ENCODE measurements at places on chromosomes 2 and 18.

DNA sequence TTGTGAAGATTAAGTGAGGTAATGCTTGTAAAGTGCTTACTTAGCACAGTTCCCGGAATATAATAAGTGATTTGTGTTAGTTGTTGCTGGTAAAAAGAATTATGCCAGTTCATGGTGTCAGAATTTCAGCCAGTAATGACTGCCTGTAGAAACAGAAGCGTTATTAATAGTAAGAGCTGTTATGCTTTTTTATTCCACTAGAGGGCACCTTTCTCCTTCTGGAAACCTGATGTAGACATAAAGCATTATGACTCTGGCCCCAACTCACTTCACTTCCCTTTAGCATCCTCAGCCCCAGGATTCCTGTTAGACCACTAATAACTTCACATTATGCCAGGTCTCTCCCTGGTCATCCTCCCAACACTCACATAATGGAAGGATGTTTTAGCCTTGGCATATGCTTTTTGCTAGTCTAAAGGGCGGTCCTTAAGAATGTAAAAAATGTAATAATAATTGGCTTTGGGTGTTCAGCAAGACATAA lies 34.9 kb downstream of the C18orf54 start:
- peak; percentile 89 for DNase-seq

DNA sequence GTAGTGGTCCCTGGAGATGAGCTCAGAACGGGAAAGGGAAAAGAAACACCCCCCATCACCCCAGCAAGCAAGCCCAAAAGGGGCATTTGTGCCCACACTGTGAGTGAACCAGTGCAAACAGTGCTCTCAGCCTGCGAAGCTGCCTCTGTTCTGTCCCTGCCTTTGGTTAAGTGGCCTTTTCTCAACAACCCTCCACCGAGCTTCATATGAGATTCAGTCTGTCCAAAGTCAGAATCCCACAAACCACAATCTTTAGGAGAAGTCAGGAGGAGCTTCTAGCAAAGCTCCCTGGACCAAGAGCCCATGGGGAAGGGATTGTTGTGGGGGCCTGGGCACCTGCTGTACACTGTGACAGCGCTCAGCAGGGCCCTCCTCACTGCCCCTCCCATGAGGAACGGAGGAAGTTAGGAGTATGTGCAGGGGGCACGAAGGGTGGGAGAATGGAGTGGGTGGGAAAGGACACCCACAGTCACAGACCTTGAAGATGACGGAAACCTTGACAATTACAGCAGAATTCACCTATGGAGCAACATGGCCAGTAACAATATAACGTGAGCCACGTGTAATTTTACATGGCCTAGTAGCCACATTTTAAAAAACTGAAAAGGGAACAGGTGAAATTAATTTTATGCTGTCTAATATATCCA lies 119.5 kb downstream of the SMAD7 start:
- no peak for DNase-seq

DNA sequence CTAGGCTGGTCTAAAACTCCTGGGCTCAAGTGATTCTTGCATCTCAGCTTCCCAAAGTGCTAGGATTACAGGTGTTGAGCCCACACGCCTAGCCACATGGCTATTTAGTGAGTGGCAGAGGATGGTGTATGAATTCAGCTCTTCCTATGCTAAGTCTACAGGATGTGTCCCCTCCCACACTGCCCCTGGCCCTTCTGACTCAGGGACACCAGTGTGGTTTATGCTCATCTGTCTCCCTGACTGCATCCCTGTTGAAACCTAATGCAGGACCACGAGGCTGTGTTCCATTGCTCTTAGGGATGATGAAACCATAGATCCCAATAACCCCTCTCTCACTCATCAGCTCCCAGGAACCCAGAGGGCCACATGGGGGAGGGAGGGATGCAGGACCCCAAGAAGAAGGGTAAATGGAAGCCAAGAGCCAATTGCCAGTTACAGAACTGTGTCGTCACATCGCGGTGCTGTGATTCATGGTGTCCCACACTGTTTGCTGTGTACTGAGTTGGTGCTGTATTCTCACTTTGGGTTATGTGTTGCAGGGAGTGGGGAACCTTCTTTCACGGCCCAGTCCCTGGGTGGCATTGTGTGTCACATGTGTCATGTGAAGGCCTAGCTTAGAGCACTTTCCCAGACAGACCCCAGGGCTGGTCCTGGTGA lies 102.9 kb upstream of the HAAO start:
- DNase-seq, result no peak

- DNase-seq, result no peak
These were observed 138.8 kb upstream of the ITGA6 start for GRCh38 chr2:172288603-172289002.

DNA sequence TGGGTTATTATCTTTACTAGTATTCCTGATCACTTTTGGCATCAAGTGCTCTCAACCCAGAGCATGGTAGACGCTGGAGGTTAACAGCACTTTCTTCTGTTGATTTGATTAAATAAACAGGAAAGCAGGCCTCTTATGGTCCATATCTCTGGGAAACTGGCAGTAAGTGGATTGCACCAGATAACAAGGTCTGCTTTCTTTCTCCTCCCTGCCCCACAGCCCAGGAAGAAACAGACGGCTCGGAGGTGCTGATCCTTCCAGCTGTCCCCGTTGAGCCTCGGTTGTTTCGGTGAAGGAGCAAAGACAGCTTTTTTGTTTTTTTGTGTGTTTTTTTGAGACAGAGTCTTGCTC lies 100.8 kb upstream of the KCTD1 start:
- DNase-seq, result peak; percentile 49

- peak; percentile 49 for DNase-seq
These were observed 11.8 kb downstream of the NDUFA10 start for GRCh38 chr2:240013343-240013742.

GRCh38 chr18:48762836-48763718 lies 187.7 kb downstream of the SMAD7 start:
- no peak for DNase-seq

DNA sequence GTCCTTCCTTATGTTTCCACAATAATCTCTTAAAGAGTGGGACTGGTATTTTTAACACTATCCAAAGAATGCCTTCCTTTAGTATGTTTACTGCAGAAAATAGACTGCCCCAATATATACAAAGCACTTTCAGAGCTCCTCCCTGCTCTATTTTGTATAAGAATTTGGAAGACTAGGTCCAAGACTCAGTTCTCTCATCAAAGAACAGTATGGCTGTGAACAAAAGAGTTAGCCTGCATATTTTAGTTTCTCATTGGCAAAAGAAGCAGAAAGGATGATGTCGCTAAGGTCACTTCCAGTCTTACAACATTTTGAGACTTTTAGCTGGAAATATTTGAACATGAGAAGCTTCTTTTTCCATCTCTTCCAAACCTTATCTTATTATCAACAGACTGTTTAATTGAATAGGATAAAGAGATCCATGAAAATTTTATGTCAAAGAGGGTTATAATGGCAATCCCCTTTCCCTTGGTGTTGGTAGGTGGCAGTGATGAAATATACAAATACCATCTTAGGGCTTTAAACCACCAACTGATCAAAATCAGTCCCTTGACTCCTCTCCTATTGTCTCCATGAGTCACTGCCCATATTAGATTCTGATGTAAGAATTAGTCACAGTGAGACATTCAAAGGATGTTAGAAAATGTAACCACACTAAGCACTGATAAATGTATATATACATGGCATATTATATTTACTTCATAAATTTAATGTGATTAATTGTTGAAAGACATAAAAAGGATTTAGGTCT lies 266.9 kb upstream of the DSEL start:
- no peak for DNase-seq

- no peak for DNase-seq
These were observed 30.3 kb downstream of the TFCP2L1 start for GRCh38 chr2:121254748-121255147.

- no peak for DNase-seq
These were observed 65.4 kb upstream of the ASAP2 start for GRCh38 chr2:9141091-9141667.

GRCh38 chr2:217905395-217905794 lies 97.4 kb downstream of the TNS1 start:
- DNase-seq, result peak; percentile 92

DNA sequence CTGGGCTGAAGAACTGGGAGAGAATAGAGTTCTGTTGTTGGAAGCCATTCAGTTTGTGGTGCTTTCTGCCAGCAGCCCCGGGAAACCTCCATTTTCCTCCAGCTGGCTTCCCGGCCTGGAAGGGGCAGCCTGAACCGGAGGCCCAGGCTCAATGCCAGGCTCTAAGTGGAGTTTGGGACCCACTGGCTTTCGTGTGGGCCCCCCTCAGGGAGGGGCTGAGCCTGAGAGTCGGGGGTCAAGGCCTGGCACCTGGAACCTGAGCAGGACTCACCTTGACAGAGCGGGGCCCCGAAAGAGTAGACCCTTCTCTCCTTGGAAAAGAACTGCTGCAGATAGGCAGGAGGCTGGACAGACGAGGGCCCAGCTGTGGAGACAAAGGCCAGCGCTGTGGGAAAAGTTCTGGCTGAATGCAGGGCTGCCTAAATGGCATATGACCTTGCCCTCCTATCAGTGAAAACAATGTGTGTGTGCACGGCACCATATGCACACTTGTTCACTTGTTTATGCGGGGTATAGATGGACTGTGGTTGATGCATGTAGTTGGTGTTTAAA lies 34.8 kb upstream of the ASB18 start:
- no peak for DNase-seq

- DNase-seq, result no peak
These were observed 36.6 kb upstream of the DYNC2LI1 start for GRCh38 chr2:43737097-43737854.

GRCh38 chr2:85388878-85389538 lies 21.2 kb downstream of the CAPG start:
- DNase-seq, result no peak

DNA sequence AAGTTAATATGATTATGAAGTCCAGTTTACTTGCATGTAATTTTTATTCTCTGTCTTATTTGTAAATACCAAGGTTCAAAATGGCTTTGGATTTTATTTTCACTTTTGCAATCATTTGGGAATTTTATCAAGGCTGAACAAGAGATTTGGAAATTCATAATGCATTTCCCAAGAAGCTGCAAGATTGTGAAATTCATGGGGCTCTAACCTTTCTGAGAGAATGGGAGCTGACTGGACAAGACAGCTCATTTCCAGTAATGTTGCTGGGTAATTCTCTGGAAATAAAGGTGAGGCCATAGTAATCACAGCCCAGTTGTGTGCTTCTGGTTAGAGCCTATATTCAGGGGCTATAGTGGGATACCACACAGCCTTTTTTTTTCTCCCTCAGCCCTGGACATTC lies 21.5 kb upstream of the NABP1 start:
- DNase-seq, result no peak

GRCh38 chr2:43531251-43531650 lies 64.6 kb downstream of the THADA start:
- DNase-seq, result no peak

DNA sequence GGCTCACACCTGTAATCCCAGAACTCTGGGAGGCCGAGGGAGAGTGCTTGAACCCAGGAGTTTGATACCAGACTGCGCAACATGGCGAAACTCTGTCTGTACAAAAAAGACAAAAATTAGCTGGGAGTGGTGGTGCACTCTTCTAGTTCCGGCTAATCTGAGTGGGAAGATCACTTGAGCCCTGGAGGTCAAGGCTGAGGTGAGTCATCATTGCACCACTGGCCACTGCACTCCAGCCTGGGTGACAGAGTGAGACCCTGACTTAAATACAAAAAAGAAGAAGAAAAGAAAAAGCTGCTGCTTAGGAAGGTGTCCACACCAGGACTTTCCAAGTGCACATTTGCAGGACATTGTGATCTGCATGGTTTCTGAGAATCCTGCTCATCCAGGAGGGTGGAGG lies 16.4 kb downstream of the SKOR2 start:
- no peak for DNase-seq

DNA sequence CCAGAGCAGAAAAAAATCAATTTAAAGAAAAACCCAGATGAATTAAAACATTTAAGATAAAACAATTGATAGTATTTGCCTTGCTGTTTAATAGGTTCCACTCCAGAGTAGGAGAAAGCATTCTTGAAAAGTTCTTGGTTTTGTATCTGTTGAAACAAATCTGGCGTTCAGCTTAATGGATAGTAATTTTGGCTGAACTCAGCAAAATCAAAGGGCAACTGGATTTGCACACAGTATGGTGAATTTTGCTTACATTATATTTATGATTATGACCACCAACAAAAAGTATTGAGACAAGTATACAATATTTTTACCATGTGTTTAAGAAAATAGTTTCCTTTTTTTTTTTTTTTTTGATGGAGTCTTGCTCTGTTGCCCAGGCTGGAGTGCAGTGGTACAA lies 34.0 kb downstream of the SLC4A10 start:
- no peak for DNase-seq

GRCh38 chr2:227351639-227352038 lies 26.6 kb downstream of the MFF start:
- no peak for DNase-seq

DNA sequence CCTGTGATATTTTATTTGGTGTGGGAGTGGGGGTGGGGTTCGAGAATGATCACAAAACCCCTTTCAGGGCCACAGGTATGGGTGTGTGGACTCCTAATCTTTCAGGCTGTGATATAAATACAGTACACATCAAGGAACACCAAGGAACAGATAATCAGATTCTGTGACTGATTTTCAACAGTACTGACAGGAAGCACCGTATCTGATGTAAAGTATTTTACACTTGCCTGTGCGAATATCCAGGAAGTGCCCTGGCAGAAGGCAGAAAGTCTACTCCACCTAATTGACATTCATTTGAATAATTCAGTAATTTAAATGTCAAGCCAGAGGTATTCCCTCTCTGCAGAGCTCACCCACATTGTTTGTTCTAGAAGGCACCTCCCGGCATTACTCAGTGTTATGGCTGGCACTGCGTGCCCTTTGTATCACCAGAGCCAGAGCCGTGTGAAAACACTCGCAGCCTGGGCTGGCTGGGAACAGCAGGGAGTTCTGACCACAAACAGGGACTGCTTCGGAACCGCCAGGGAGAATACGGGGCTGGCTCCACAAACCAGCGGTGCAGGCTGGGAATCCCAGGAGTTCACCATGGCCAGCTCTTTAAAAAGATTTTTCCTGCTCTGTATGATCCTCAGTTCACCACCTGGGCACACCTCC lies 91.8 kb downstream of the ACVR1 start:
- peak; percentile 22 for DNase-seq

GRCh38 chr2:45670646-45671045 lies 19.2 kb downstream of the PRKCE start:
- no peak for DNase-seq

GRCh38 chr18:6719098-6719846 lies 10.2 kb upstream of the ARHGAP28 start:
- DNase-seq, result no peak

- DNase-seq, result no peak
These were observed 200.0 kb downstream of the CDH2 start for GRCh38 chr18:27976806-27977408.

DNA sequence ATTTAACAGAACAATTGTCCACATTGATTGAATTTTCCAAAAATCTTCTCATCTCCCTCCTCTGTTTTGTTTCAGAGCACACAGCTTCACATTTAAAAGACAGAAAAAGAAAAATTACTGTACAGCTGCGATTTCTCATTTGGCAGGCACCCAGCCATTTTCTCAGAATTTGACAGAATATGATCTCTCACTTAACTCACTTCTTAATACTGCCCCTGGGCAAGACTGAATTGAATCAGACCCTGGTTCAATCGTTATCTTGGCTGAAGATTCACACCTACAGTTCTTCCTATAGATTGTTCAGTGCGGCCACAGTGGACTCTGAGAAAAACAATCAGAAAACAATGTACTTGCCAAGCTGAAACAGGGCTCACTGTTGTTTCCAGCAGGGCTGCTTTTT lies 90.2 kb upstream of the LHCGR start:
- no peak for DNase-seq

- no peak for DNase-seq
These were observed 17.5 kb downstream of the SMAD2 start for GRCh38 chr18:47912794-47913585.

Measured in hematopoietic multipotent progenitor cell treated with erythropoietin and hydrocortisone succinate and interleukin-3 and kit ligand, for 4 days (in vitro differentiated cells).